ENCODE measurements at places on chromosomes 1 and 21.

GRCh38 chr1:48309564-48310082, 87.1 kb downstream of the SLC5A9 start:
- DNase-seq = no peak

GRCh38 chr1:59143133-59143487, 153.8 kb upstream of the FGGY start:
- DNase-seq = no peak

DNA sequence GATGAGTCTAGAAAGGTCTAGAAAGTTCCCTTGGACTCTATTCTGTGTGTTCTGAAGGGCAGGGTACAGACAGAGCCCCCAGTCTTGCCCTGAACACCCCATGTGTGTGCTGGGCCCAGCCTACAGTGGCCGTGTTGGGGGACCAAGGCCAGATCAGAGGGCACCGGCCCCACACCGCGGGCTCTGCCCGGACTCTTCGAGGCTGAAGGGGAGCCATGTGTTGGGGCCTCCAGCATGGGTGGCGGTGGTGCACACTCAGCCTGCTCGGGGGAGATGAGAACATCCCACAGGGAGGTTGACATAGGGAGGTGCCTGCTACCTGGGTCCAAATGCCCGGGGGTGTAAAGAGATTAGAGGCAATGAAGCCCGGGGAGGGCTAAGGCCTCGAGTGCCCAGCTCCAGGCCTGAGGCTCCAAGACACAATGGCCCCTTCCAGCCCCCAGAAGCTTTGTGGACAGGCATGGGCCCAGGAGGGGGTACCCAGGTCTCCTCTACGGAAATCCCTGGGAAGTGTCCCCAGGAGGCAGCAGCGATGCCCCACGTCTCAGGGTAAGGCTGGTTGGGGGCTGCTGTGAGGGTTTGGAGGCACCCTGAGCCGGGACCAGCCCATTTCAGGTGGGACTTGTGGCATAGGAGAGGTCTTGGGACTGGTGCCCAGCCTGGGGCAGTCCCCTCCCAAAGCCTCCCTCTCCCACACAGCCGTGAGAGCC, 12.1 kb downstream of the ARHGEF16 start:
- no peak for DNase-seq

DNA sequence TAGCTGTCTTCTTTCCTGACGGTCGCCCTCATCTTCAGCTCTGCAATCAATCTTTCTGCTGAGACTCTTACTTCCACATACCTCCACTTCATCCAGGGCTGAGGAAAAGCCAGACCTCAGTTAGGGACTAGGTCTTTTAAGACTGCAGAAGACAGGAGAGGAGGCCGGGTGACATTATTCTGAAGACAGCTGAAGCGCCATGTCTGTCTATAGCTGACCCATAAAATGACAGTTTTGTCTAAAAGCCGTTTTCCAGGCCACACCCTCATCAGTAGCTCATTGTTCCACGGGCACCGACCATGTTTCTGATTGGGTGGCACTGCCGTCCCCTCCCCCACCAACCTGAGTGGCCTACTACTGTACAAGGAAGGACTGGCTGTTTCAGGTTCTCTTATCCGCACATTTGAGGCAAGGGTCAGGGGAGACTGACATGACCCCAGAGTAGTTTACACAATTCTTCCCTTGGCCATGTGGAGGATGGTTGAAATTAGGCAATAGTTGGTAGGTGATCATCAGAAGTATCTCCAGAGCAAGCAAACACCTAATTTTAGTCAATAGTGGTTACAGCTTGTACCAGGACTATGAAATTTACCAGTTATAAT, at the start of gene ADCY10:
Gene ADCY10 (minus strand): TSS at position 240 of the 602 bp plus-strand sequence. CDS start 8,994 bp downstream, outside the sequence.
- no peak for DNase-seq

GRCh38 chr1:166915941-166916340, 39.9 kb upstream of the TADA1 start:
- no peak for DNase-seq

GRCh38 chr1:111873460-111874030, 115.9 kb downstream of the KCND3 start:
- DNase-seq = no peak

- DNase-seq = no peak
Measured at GRCh38 chr1:36673202-36673601, 190.5 kb upstream of the CSF3R start.

Data from activated T-cell treated with anti-CD3 and anti-CD28 coated beads for 1 hour (primary cell).